ENCODE measurements at places on chromosomes 3 and 15.

GRCh38 chr3:46070595-46071093 is 43.4 kb upstream of the XCR1 start:
- no peak for DNase-seq

- no peak for DNase-seq
These were observed 56.4 kb downstream of the RPL39L start for GRCh38 chr3:187082758-187083375.

- no peak for DNase-seq
These were observed 264.0 kb upstream of the DPH6 start for GRCh38 chr15:35810007-35810406.

DNA sequence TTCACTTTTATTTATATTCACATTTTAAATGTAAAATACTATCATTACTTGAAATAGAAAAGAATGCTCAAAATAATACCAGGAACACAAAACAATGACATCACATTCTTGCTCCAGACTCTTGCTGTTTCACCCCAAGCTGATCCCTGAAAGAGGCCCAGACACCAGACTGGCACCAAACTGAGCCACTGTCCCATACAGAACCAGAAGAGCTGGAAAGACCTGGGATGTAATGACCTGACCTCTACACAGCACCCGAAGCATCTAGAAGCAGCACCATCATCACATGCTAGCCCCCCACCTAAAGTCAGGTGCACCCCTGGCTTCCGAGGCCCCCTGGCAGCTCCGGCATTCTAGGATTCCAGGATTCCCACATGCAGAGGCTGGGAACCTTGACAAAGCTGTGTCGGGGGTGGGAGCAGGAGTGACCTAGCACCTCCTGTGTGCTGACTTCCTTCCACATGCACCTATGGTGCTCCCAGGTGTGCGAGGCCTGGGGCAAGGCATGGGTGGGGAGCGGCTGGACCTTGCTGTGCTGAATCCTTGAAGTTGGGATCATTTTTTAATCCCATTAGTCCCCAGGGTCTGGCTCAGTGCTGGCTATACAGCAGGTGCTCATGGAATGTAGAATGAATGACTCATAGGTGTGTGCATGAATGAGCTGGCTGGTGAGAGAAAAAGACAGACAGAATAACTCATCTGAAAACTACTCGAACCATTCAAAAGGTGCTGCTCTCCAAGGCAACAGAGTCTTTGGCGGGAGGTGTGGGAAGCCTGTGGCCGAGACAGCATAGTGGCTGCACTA is 144.7 kb upstream of the IQSEC1 start:
- DNase-seq, result peak; percentile 98

DNA sequence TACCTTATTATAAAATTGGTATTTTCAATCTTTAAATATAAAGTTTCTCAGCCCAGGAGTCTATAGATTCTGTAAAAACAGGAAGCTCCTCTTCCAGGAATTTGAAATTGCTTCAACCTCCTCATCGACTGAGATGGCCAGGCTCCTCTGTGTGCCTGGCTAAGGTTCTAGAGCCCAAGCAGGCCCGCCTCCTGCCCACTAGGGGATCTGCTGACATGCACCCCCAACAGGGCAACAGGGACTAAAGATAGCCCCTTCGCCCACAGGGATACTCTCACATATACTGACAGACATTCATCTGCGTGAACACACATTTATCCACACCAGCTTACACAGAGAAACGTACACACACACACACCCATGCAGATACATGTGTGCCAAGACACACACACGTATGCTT is 183.1 kb upstream of the TLE3 start:
- DNase-seq, result no peak

DNA sequence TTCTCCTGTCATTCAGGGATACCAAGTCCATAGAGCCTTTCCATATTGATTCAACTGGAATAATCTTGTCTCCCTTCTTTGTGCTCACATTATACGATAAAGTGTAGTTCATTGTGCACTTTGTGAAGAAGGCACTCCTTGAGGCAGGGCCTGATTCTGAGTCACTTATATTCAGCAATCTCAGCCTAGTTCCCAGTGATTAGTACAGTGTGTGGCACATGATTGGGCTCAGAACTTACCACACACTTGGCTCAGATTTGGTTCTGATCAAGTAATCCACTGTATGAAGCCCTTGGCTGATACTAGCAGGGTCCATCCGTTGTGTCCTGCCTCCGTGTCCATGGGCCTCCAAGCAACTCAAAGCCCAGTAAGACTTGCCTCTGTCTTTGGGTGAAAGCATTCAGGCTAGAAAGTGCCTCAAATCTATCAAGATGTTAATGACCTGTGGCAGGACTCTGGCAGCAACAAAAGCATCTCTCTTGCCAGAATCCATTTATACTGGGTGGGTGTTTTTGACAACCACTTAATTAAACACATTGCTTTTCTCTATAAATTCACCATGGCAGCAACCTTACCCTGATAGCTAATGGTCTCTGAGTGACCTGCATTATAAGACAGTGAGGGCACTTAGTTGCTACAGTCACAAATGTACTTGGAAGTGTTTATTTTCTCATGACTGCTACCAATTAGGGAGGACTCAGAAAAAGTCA is 51.3 kb downstream of the TPRG1 start:
- DNase-seq, result no peak

- peak; percentile 99 for DNase-seq
These were observed 46.8 kb downstream of the CHL1 start for GRCh38 chr3:243356-243725.
